ENCODE measurements at places on chromosomes 5 and 9. TPM values are rescaled to one million over a fixed set of nuclear protein-coding genes. Genes with fewer than 3 reads are reported as not detected.

DNA sequence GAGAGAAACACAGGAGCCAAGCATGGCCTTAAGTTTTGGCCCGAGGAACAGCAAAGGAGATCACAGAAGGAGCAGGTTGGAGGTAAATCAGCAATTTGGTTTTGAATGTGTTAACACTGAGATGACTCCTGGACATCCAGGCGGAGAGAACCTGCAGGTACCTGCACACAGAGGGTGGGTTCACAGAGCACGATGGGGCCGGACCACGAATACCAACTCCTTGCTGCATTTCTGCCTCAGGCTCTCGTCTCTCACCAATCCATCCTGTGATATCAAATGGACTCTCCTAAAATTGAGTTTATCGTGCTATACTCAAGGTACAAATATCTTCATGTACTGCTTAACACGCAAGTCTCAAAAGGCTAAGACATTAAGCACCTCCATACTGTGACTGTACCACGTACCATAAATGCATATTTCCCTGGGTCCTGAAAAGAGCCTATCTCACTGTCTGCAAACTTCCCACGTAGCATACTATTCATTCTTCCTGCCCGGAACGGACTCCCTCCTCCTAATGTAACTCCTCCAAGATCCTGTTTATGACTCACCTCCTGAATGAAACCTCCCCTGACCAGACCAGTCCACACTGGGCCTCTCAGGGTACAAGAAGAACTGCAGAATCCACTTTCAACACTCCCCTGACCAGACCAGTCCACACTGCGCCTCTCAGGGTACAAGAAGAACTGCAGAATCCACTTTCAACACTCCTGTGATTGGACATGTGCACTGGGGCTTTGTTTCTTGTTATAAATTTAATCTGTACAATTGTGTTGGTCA lies 380.8 kb upstream of the RFX3 start:
- DNase-seq = no peak

Gene PCDHB2
- total RNA-seq = 3.1 TPM

Gene PFN3
- not detected for total RNA-seq

DNA sequence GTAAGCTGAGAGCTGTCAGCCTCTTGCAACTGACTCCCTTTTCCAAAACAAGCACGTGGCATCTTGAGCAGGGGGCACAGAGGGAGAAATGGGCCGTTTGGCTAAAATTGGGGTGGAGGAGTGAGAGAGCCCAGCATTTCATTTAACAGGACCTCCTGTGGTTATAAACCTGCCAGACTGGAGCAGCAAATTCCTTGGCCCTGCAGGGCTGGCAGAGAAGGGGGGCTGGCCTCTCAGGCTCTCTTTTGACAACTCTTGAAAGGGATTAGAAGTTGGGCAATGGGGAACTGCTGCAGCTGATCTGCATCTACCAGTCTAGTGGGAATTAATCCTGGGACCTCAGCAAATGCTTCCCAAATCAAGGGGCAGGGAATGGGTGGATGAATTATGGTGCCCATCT lies 7.2 kb upstream of the POU4F3 start:
- no peak for DNase-seq

DNA sequence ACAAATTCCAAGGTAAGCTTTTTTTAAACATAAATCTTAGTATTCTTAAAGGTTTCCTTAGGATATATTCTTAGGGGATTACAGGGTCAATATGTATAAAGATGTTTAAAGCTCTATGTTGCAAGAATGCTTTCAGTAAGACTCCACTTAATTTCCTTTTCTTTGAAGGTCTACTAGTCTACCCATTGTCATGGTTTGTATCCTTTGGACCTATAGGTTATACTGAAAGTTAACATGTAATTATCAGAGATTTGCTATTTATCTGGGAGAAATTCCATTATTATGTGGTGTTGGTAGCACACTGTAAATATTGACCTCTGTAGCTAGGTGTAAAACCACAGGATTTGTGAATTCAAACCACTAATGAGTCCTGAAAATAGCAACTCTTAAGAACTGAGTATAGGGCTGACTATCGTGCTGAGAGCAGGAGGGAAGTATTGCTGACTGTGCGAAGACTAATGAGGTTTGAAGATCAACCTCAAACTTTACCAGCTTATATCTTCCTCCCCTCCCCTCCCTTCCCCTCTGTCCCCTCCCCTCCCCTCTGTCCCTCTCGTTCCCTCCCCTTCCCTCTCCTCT lies 85.6 kb downstream of the GADD45G start:
- DNase-seq = no peak

- no peak for DNase-seq
Observed at GRCh38 chr5:75510836-75511434, 494 bp downstream of the CERT1 start.

DNA sequence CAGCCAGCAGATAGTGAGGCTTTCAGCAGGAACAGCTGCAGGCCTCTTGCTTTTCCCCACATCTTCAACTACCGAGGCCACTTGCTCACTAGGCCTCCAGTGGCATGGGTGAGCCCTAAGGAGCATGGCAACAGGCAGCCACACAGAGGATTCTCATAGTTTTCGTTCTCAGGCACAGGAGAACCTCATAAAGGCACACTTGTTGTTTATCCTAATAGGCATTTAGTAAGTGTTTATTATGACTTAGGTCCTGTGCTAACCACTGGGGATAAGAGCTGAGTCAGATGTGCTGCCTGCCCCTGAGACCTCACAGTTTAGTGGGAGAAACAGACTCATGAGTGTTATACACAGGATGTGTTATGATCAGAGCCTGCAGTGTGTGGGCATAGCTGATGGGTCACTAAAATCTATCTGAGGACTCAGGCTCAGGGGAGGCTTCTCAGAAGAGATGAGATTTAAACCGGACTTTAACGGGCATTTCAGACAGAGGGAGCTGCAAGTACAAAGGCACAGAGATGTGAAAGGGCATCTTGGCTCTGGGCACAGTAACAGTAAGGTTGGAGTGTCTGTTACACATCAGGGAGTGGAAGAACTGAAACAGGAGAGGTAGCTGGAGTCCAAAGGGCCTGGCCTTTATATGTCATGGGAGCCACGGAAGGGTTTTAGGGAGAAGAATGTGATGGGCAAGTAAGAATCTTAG lies 21.0 kb upstream of the HEMGN start:
- DNase-seq = no peak

DNA sequence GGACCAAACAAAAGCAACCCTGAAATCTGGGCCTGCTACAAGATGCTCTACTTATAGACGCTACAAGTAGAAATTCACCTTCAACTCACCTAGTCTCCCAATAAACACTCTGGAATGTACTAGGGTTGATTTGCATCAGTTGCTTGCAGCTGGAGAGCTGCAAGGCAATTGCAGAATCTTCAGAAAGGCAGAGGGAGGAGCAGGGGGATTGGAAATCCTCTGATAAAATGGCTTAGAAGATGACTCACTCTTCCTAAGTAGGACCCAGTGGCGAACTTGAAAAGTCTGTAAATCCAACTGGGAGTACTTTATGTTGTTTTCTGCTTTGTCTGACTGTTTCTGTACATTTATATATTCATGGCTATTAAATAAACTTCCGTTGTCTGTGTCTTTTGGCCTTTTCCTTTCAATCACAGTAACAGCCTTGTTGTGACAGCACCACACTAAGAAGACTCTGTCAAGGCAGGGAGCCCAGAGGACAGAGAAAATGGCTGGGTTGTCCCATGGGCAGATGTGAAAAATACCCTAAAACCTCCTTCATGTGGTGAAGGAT lies 14.7 kb upstream of the MLLT3 start:
- DNase-seq = no peak

Gene TBC1D9B
- total RNA-seq = 45.2 TPM

DNA sequence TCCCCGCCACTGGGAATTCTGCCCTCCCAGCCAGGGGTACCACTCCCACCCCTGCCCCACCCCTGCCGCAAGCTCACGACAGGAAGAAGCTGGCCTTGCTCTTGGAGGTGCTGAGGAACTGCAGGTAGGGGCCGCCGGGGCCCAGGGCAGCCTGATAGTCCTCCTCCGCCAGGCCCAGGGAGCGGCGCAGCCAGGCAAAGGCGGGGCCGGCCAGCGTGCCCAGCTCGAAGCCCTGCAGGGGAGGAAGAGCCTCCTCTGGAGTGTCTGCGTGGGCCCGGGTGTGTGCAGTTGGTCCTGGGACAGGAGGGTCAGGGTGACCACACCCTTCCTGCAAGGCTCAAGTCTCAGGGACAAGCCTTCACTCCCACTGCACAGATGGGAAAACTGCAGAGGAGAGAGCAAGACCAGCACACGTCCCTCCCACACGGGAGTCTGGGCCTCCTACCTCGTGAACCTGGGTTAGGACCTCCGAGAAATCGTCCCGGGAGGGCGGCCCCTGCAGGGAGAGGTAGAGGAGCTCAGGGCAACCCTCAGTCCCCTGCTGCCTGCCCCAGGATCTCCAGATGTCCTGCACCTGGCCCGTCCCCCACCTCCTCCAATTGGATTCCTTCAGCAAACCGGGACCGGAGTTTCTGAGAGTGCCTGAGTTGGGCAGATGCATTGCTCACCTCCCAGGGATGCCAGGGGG lies 2.4 kb downstream of the PIP5KL1 start:
- DNase-seq = no peak

- DNase-seq = no peak
Observed at GRCh38 chr9:136757328-136757727, 715 bp downstream of the LCN8 start.

GRCh38 chr9:128026773-128027541 lies 40.2 kb downstream of the NAIF1 start:
- no peak for DNase-seq

DNA sequence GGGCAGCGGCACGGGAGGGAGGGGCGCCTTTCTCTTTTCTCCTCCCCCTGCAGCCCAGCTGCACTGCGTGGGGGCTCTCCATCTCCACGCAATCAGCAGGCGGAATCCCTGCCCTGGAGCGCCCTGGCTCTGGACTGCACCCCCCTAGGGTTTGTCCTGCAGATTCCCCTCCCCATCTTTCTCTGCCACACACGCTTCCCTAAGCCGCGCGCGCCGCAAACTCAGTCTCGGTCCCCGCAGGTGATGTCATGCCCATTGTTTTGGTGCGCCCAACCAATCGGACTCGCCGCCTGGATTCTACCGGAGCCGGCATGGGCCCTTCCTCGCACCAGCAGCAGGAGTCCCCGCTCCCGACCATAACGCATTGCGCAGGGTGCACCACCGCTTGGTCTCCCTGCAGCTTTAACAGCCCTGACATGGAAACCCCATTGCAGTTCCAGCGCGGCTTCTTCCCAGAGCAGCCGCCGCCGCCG lies at the start of gene KCNN2:
Gene KCNN2, plus strand, starts transcription at position 347 of the 473 bp plus-strand sequence. Its CDS starts 70 bp downstream, at position 417.
- peak; percentile 76 for DNase-seq

DNA sequence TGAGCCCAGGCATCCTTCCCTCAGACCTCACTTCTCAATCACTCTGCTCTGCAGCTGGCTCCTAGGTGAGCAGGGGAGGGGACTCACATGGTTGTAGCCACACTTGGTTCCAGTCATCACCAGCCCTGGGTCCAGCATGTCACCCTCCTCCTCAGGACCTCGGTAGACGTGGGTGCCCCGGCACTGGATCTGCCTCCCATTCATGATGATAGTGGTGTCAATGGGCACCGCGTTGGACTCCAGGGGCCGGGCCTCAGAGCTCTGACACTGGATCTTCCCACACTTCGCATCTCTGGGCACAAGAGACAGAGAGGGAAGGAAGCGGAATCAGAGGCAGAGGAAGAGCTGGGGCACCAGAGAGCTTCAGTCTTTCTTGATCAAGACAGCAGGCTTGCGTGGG lies 32.9 kb downstream of the NIPAL4 start:
- DNase-seq = no peak

DNA sequence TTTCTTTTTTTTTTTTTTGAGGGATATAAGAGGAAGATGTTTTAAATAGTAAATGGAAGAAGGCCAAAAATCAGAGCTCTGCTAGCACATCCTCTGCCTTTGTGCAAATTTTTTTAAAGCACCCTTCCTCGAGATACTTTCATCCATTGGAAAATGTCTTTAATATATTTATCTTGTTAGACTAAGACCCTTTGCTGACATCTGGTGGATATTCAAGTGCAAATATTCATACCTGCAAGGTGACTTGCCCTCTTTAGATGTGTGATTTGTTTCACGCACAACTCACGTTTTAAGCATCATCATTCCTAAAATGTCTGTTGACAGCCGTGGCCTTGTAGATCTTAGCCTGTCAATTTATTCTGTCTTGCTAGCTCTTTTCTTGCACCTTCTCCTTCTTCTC lies 258.5 kb downstream of the AGTPBP1 start:
- DNase-seq = no peak

GRCh38 chr5:144950996-144951395 lies 780.3 kb downstream of the KCTD16 start:
- DNase-seq = no peak

Gene SLC6A7
- not detected for total RNA-seq

- no peak for DNase-seq
Observed at GRCh38 chr5:137466889-137467288, 32.2 kb downstream of the SPOCK1 start.

DNA sequence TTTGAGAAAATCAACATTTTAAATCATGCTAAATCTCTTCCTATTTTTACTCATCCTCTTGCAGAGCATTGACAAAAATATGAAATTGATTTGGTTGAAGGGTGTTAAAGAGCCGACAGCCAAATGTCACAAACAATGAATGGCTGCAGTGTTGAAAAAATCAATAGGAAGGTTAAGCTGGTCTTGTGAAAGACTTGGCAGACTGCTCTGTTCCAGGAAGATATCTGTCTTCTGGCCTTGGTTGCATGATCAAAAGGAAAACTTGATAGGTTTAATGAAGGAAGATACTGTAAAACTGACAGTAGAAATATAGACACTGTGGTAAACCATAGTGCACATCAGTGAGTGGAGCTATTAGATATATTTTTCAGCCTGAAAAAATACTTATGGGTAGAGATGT lies 103.6 kb downstream of the PBX3 start:
- DNase-seq = no peak

Gene PMPCA
- 26.2 TPM for total RNA-seq

Gene NFIB
- total RNA-seq = 124 TPM

DNA sequence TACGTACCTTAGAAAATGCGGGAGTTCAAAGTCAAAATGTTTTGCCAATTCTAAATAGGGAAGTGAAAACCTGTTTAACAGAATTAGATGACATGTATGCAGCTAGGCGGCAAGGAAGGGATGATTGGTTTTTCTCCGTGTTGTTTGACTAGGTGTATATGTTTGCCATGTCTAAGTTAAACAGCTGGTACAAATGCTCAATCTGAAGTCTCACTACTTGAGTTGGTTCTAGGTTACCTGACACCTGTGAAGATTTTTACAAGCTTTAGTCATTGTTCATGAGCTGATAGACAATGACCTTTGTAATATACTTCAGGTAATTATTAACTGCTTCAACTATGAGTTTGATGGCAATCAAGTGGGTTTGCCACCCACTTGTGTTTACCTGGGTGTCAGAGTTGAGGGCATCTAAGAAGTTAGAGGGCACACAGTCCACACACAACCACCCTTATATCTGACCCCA lies 74.3 kb downstream of the SLC44A1 start:
- no peak for DNase-seq

Data from skin of body (tissue), 3 donors.